ENCODE measurements at places on chromosomes 6 and 20.

DNA sequence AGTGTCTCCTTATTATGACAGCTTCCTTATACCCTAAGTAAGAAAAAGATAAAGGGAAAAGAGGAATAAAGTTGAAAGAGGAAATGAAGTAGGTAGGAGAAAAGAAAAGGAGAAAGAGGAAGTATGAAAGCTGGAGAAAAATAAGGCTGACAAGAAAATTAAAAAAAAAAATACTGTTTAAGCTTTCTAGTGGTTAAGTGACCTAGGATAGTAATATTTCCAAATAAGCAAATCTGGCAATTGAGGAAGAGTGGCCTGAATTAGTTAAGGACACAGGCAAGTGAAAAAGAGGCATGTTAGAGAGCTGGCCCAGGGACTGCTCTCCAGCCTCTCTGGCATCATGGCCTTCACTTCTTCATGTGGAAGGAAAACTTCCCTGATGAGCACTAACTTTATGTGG lies 76.5 kb upstream of the ADGRF1 start:
- DNase-seq, result no peak

DNA sequence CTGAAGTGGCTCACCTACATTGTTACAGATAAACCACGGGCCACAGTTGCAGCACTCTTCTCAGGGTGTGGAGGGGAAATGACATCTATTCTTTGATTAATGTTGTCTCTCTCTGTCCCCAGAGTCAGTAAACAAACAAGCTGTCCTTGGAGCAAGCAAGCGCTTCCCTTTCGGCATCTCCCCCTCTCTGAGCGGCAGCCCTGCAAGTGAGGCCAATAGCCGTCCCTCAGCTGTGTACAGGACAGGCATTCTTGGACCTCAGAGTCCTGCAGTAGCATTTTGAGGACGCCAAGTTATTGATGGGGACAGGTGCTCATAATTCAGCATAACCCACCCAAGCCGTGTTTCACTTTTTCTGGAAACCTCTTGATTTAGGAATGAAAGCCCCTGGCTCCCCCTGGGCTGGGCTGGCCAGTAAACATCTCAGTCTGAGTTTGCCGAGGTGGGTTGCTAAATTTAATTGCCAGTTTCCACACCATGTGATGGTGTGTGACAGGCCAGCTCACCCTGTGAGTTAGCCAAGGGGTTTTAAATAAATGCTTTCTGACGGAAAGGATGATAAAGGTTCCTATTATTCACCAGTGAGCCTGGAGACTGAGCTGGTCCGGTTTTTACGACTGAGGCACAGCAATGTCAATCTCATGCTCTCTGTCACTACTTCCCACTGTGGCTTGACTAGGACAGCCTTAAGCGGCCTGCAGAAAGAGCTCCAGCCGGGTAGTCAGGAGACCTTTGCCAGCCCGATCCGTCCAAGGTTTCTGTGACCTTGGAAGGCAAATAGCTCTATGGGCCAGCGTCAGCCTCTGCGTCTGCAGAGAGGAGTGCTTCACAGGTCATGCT lies 214.8 kb upstream of the RREB1 start:
- no peak for DNase-seq

DNA sequence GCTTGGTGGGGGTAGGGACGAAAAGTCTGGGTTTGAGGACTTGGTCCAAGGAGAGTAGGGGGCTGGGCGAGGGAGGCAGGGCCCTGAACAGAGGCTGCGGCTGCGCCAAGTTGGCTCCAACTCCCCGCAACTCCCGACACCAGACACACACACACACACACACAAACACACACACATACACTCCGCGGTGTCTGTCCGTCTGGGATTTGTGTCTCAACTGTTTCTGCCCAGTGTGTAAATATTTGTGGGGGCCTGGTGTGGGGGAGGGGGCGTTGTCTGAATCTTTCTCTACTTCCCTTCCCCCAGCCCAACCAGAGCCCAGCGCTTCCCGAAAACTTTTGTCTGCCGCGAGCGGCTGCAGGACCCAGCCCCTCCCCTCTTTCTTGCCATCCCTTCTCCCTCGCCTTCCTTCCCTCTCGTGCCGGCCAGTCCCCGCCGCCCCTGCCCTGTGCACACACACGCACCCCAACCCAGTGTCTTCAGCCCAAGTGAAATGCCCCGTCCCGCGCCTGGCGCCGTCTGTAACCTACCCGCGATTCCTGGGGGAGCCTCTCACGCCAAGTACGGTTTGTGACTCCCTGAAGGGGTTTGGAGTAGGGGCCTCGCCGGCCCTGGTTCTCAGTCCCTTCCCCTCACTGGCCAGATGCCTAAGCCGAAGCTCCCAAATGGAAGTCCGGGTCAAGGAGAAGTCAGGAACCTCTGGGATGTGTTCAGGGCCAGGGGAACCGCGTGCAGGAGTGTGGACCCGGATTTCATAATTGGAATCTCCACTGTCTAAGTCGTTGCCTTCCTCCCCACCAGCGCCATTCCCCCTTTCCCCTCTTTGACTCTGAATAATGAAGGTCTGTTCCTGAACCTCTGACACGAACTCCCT lies 904 bp downstream of the MDFI start:
- DNase-seq, result no peak

GRCh38 chr6:129774697-129775447 lies 64.9 kb upstream of the ARHGAP18 start:
- DNase-seq, result peak; percentile 73

DNA sequence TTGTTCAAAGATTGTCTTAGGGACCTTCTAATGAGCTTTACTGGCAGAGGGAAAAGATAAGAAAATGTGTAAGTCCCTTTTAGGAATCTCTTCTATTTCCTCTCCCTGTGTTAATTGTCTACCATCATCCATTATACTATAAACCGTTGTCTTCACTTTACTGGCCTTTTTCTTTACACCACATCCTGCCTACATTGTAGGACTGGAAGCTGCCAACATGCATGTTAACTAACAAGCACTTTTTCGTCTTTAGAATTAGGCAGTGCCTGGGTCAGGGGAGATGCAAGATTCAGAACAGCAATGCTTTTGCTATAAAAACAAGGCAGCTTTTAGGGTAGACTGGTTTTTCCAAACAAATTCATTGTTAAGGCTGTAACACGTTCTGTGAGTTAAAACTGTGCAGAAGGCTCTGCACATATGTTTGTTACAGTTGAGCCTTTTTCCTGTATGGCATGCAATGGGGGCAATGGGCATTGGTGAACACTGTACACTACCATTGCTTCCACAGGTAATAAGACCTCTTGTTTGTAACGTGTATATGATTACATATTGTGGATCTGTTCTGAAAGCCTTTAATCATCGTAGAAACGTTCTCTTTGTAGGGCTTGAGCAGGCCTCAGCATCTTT lies 10.9 kb upstream of the PKIG start:
- DNase-seq, result no peak

DNA sequence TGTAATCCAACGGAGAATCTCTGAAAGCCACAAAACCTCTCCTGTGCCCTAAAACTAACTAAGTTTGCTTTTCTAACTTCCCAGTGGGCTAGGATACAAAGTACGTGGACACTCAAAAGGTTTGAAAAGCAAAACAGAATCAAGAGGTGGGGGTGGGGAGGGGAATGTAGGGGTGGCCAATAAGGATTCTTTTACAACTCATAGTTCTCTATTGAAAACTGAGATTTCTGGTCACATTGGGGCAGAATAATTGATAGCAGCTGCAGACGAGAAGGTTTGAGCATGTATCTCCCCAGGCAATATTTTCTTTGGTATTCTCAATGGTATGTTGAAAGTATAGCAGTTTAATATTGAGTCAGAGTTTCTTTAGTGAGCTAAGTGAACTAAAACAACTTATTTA lies 376.7 kb upstream of the CITED2 start:
- no peak for DNase-seq

GRCh38 chr20:47263465-47264084 lies 92.9 kb downstream of the ZMYND8 start:
- DNase-seq, result no peak

GRCh38 chr6:43095939-43096338 lies 19.8 kb downstream of the PTK7 start:
- DNase-seq, result no peak

- no peak for DNase-seq
Measured at GRCh38 chr20:49210101-49210756, 9.0 kb upstream of the DDX27 start.

DNA sequence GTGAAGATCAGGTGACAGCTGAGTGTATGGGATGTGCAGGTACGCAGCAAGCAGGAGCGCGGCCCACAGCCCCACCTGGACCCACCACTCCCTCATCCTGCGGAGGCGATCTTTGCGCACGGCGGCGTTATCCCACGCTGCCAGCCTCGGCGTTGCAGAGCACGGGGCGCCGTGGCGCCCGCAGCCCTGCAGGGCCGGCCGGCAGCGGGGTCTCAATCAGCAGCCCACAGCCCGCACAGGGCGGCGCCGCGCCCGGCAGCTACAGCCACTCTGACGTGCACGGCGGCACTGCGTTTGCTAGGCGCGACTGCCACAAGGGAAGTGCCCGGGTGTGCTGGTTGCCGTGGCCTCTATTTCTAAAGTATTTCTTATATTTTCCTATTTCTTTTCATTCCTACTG lies 46.9 kb downstream of the LAMA2 start:
- DNase-seq, result no peak

GRCh38 chr6:166849749-166850183 lies 106.6 kb downstream of the RNASET2 start:
- DNase-seq, result no peak

GRCh38 chr6:85473748-85474147 lies 23.9 kb downstream of the NT5E start:
- no peak for DNase-seq

DNA sequence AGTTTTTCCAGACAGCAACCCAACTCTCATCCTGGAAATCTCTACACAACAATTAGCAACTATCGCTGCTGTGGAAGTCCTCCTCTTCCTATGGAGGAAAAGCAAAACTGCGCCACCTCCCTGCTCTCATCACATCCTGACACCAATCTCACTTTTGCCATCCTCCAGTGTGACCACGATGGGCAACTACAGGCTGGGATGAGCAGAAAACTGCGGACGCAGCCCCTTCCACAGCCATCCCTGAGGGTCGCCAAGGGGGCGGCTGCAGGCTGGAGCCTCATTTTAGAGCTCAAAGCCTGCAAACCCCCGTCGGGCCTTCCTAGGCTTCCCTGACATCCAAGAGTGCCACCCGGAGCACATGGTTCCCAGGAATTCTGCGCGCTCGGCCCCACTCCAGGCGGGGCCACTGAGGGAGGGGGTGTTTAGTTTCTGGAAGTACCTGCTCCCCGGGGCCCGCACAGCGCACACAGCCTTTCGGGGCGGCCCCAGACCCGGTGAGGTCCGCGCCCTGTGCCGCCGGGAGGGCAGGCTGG lies 1.2 kb downstream of the TCFL5 start:
- peak; percentile 14 for DNase-seq

DNA sequence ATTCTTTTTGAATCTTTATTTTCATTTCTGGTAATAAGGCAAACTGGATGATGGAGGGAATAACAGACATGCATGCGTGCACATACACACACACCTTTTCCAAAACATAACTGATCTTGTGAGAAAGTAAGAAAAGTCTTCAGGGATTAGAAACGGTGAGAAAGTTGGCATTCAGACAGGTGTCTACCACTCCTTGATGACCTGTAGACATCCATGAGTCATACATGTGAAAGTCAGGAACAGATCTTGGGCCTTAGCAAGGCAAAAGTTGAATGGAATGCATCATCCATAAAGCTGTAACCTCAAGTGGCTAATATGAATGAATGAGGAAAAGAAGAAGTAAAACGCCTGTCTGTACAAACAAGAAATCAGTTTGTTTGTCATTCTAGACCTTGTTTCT lies 97.3 kb downstream of the GRIK2 start:
- no peak for DNase-seq

Data from NCI-H2081 (cell line).